ENCODE measurements at places on chromosomes 16 and 17.

DNA sequence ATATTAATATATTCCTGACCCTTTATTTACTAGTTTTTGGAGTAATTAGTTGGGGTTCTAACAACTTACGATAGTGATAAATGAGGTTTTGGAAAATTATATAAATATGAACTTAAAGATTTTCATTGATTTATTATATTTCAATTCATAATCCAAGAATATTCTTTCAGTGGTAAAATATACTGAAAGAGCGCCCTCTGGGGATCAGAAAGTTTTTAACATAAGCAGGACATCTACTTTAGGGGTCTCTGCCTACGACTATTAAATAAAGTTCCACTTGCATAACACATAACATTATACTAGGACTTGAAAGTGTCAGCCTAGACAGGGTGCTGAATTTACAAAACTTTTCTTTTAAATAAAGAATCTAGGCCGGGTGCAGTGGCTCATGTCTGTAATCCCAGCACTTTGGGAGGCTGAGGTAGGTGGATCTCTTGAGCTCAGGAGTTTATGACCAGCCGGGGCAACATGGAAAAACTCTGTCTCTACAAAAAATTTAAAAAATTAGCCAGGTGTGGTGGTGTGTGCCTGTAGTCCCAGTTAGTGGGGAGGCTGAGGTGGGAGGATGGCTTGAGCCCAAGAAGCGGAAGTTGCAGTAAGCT is 15.6 kb downstream of the RFWD3 start:
- no peak for DNase-seq

DNA sequence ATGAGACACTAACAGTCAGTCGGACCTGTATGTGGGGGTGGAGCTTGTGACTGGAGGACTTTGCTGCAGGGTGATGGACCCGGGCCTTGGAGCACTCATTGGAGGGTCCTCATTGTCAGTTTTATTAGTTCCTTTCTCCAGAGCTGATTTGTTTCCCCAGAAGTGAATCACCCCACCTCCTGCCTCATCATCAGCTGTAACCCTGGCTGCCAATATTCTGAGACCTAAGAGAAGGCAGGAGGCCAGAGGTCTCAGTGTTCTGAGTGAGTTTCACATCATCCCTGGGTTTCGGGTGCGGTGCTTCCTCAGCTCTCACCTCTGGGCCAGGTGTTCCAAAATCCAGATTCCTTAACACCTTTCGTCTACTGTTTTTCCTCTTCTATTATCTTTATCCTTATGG is 49.9 kb upstream of the KIFC3 start:
- no peak for DNase-seq

DNA sequence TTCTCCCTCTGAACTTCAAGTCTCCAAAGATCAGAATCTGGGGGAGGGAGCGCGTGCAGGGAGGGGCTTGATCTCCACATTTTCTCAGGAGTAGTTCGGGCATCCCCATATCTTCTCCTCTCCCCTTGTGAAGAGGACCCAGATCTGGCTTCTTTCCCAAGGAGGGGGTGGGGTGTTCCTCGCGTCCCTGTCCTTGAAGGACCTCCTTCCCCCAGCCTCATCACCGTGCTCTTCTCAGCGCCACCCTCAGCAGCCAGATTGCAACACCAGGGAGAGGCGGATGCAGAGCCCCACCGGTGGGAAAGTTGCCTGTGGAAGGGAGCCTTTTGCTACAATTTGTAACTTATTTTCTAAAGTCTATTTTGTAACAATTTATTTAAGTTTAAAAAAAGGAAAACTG is 5.7 kb downstream of the PRSS53 start:
- no peak for DNase-seq

DNA sequence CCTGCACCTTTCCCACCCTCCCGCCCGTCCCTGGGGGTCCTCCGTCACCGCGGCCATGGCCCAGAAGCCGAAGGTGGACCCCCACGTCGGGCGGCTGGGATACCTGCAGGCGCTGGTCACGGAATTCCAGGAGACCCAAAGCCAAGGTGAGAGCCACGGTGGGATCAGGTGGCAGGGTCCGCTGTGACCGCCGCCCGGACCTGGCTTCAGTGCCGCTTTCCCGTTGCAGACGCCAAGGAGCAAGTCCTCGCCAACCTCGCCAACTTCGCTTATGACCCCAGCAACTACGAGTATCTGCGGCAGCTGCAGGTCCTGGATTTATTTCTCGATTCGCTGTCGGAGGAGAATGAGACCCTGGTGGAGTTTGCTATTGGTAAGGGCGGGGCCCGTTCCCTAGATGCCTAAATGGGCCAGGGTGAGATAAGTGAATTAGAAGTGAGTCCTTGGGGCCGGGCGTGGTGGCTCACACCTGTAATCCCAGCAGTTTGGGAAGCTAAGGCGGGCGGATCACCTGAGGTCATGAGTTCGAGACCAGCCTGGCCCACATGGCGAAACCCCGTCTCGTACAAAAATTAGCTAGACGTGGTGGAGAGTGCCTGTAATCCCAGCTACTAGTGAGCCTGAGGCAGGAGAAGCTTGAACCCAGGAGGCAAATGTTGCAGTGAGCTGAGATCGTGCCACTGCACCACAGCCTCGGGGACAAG is 617 bp downstream of the ARMC7 start:
- DNase-seq: peak; percentile 41

- peak; percentile 84 for DNase-seq
Observed at GRCh38 chr17:2174468-2175293, 119.8 kb downstream of the HIC1 start.

DNA sequence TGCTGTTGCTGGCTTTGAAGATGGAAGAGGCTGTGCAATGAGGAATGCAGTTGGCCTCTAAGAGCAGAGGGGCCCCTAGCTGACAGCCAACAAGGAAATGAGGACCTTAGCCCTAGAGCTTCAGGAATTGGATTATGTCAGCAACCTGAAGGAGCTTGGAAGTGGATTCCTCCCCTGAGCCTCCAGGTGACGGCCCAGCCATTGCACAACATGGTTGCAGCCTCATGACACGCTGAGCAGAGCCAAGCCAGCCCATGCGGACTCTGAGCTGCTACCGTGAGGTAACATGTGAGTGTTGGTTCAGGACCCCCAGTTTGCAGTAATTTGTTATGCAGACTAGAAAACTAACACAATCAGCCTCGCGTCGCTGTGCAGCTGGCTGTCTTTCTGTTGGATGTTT is 20.2 kb downstream of the CCDC42 start:
- DNase-seq: no peak

DNA sequence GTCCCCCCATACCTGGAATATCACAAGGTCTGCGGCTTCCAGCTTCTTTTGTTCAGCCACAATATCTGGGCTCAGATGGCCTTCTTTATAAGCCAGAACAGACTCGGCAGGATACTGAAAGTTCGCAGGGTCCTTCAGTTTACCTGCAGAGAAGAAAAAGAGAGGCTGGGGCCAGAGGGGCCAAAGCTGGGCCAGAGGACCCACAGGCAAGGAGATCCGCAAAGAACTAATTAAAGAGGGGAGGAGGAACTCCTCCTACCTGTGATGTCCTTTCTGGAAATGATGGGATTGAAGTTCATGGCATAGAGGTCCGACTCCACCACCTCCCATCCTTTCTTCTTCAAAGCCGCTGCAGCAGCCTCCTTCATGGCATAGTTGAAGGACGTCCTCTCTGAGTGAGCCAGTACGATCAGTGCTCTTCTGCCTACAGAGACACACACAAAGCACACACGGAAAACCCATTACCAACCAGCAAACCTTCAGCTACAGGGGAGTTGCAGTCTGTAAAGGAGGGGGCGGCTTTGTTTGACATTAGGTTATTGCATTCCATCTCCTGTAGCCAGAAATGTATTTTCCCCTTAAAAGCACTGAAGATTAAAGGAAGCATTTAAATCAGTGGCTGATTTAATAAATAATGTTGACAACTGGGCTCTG is 8.1 kb downstream of the NQO1 start:
- no peak for DNase-seq

- peak; percentile 70 for DNase-seq
Observed at GRCh38 chr17:2704031-2704889, 7.3 kb downstream of the CLUH start.

- DNase-seq: no peak
Observed at GRCh38 chr17:28963055-28963611, 11.8 kb upstream of the PHF12 start.

DNA sequence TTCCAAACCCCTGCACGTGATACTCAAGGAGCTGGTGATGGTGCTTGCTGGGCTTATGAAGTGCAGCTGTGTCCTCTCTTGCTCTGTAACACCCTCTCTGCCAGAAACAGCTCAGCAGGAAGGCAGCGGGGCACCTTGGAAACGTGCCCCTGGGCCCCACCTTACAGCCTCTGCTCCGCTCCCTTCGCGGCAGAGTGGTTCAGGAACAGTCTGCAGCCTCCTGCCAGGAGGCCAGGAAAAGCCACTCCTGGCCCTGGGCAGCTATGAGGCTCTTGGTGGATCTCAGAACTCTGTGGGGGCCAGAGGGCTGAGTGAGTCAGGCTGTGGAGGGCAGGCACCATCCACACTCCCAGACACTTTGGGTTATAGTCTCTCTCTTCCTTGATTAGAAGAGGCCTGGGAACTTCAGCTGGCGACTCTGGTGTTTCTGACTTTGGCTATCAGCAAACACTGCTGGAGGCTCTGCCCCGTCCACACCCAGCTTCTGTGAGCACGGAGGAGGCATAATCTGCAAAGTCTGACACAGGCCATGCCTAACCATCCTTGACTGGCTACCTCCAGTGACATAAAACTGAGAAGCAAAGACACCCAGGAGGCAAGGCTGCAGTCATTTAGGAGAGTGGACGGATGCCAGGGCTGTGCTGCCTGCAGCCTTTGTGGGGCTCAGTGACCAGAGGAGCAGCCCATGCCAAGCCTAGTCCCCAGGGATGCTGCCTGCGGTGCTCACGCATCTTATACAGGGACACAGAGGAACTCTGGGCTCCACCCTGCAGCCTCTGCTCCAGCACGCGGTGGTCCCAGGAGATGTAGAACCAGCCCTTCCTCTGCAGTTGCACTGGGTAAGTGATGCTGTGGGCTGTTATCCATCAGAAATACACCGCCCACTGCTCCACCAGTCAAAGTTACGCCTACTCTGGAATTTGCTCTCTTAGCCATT is 65.3 kb downstream of the METRNL start:
- peak; percentile 56 for DNase-seq

- no peak for DNase-seq
Observed at GRCh38 chr17:55661963-55662834, 60.5 kb downstream of the TMEM100 start.

DNA sequence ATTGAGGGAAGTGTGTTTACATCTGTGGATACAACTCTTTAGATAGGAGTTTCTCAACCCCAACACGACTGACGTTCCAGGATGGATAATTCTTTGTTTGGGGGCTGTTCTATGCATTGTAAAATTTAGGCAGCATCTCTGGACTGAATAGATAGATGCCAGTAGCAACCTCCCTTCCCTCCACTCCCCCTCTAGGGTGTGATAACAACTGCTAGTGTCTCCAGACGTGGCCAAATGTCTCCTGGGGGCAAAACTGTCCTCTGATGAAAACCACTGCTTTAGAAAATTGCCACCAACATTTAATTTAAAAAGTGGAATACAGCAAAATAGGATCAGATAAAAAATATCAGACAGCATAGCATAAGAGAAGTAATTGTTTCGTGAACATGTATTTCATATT is 79.9 kb downstream of the HS3ST3A1 start:
- DNase-seq: no peak

DNA sequence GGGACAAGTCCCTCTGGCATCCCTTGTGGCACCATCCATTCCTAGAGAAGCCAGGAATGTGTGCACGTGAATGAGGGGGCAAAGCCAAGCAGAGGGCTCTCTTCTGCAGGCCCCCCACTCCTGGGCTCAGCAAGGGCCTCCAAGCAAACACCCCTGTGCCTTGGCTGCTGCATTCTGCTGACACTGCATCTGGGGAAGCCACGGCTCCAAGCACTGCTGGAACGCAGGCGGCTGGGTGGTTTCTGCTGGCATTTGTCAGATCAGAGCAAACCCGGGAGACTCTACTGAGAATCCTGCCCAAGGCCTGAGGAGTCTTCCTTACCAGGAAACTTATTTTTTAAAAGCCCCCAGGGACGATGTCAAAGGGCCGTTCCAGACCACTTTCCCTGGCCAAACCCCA is 23.3 kb downstream of the ATP6V0D1 start:
- DNase-seq: no peak

DNA sequence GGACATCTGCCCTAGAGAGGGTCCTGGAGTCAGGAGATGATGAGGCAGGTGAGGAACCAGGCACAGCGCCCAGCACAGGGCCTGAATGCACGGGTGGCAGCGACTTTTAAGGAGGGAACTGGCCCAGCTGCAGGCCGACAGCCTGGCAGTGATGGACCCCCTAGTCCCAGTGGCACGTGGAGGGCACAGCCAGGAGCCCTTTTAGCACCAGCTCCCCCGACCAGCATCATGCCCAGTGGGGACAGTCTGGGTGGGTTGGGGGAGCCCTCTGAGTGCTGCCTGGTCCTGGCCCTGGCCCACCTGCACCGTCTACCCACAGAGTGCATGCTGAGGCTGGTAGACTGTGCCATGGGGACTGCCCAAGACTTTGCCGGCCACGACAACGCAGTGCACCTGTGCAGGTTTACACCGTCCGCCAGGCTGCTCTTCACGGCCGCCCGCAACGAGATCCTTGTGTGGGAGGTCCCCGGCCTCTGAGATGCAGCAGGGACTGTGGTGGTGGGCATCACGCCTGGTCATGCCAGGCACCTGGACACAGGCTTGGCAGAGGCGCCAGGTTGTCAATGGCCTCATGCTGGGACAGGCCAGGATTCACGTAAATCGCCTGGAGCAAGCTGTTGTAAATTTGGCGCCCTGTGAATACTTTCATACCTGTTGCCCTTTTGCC is 686 bp upstream of the RHOT2 start:
- DNase-seq: no peak

- no peak for DNase-seq
Observed at GRCh38 chr17:30187573-30187972, 47.9 kb downstream of the SLC6A4 start.

GRCh38 chr16:87057211-87057881 is 259.8 kb downstream of the C16orf95 start:
- DNase-seq: no peak

DNA sequence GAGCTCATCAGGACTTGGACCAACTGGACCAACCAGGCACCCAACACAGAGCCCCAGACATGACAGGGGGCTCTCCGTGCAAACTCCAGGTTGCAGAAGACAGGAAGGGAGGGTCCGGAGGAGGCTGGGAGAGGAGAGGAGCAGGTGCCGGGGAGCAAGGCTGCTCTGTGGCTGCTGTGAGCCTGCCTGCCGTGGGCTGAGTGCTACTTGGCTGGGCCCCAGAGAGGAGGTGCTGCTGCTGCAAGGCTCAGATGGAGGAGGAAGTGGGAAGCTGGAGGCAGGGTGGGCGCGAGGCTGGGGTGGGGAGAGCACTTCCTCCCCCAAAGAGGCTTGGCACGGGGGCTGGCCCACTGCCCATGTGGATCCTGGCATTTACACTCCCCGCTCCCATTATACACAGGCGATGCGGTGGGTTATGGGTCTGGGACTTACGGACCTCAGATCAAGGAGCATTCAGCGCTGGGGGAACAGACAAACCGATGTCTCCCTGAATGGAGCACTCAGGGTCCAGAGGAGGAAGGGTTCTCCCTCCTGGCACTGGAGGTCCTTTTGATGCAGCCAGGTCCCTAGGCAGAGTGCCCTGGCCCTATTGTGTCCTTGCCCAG is 15.9 kb downstream of the EPOP start:
- DNase-seq: peak; percentile 42

DNA sequence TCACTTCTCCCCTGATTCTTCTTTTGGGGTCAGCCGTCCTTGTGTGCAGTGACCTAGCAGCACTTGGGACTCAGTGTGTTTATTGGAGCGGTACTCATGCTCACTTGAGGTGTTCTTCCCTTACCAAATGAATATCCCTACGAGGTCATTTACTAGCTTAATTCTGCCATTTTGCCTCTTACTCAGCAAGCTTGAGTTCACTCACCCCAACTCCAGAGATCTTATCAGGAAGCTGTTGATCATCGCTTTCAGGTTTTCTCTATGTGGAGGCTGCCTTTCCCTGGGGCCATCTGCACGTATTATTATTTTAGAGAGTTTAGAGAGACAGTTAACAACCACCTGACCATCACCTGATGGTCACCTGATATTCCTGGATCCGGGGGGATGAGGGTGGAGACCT is 1466.0 kb upstream of the GOT2 start:
- DNase-seq: no peak
